ENCODE measurements at places on chromosomes 11 and 22.
A peak's percentile ranks its signal among the peaks of the same experiment; 100 is the strongest.

DNA sequence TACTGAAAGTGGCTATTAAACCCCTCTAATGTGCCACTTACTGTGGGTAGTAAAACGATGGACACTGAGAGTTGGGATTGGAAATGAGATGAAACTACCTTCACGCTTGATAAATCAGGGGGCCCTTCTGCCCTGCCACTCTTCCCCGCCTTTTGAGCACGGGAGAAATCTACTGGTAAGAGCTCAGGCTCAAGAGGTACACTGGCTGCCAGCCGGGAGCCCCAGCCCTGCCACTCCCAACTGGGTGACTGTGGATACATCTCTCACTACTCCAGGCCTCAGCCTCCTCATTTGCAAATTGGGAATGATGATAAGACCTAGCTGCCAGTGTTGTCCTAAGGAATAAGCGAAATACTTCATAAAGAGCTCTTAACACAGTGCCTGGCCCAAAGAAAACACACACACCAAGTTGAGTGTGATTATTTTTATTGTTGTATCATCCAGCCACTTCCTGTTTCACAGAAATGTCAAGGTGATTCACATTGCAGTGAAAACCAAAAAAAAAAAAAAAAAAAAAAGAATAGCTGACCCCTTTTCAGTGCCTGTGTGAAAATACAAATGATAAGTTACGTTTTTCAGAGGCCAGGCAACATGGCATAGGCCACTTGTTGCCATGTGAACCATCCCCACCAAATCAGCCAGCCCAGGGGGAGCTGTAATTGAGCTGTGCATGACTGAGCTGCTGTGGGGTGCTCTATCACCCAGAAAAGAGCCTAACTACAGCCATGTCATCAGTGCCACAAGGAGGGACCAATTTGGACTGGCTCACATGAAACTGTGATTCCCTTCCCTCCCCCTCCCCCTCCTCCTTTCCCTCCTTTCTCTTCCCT is 4.4 kb upstream of the ZNRD2 start:
- no peak for DNase-seq

DNA sequence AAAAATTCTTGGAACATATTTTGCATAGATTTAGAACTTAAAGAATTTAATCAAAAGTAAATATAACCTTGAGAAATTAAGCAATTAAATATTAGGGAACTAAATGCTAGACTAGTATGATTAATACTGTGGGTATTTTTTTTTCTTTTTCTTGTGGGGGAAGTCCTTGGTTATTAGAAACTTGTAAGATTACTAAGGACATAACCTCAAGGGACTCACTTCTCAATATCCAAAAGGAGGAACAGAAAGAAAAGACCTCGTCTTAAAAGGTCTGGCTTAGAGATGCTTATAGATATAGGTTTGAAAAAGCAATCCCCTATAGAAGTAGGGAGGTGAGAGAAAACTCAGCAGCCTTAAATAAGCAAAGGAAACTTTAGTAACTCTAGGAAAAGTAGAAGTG is 368.5 kb downstream of the INSC start:
- DNase-seq = no peak

DNA sequence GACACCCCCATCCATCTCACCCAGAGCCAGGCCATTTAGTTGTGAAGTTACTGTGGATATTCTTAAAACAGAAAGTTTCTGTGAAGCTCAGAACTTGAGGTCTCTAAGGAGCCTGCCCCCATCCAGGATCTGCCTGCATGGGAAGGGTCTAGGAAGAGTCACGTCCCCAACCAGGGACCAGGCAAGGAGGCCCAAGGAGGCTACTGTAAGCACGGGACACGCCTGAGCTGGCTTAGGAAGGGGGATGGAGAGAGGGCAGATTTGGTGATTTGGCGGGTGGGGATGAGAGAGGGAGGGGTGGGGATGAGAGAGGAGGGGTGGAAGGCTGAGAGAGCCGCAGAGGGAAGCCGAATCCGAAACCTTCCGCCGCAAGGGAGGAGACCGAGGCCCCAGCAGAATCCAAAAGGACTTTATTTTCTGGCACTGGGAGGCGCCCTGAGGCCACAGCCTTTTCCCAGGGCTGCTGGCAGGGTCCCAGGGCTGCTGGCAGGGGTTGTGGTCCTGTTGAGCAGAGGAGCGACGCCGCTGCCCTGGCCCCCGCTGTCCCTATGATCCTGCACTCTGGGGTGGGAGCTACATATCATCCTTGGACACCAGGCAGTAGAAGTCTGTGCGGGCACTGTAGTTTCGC is 9.4 kb downstream of the SIGIRR start:
- DNase-seq = no peak

GRCh38 chr11:67303132-67303834 is at the start of gene SSH3:
Gene SSH3, plus strand, starts transcription at chr11:67303530. Its CDS starts 96 bp downstream, at chr11:67303626.
- DNase-seq = peak; percentile 66

DNA sequence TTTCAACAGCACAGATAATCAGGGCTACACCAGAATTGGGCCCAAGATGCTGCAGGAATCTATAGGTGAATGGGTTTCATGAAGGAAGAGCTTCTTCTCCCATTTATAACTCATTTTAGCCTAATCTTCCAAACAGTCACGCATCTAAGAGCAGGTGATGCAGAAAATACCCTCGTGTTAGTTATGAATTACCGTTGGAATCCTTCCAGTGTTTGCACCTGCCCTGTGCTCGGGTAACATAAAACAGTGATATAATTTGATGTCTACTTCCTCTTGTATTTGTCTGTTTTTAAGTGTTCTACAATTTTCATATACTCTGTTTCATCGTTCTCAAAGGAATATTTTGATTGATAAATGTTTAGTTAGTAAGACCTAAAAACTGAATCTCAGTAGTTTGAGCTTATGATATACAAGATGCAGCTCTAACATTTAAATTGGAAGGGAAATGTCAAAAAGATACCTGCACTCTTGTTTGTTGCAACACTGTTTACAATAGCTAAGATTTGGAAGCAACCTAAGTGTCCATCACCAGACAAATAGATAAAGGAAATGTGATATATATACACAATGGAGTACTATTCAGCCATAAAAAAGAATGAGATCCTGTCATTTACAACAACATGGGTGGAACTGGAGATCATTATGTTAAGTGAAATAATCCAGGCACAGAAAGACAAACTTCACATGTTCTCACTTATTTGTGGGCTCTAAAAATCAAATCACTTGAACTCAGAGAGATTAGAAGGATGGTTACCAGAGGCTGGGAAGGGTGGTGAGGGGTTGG is 42.1 kb downstream of the PPARA start:
- no peak for DNase-seq

- no peak for DNase-seq
These were observed 441.2 kb upstream of the ANO3 start for GRCh38 chr11:25890626-25891260.

DNA sequence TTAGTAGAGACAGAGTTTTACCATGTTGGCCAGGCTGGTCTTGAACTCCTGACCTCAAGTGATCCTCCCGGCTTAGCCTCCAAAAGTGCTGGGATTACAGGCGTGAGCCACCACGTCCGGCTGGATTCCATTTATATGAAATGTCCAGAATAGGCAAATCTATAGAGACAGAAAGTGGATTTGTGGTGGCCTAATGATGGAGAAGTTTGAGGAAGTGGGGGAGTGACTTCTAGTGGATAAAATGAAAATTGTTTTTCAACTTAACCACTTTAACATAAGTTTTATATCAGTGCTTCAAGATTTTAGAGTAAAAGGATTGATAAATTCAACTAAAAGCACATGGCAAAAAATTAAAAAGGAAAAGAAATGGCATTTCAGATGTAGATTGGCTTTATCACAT is 66.2 kb downstream of the HIPK3 start:
- no peak for DNase-seq

GRCh38 chr11:58493676-58494075 is 14.2 kb downstream of the OR5B21 start:
- DNase-seq = no peak

- no peak for DNase-seq
These were observed 20.1 kb upstream of the SCGB1D1 start for GRCh38 chr11:62169935-62170334.

- no peak for DNase-seq
These were observed 35.2 kb upstream of the FIBIN start for GRCh38 chr11:26958702-26959049.

DNA sequence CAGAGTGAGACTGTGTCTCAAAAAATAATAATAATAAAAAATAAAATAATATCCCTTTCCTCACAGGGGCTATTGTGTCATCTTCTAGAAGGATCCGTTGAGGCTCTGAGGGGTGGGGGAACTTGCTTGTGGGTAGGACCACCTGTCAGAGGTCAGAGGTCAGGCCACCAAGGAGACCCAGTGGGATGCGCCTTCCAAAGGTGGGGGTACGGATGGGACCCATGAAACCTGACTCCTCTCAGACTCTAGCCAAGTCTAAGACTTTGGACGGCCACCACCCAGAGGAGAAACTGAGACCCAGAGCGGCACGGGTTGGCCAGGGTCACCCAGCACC is 367 bp upstream of the MMP11 start:
- DNase-seq = no peak

DNA sequence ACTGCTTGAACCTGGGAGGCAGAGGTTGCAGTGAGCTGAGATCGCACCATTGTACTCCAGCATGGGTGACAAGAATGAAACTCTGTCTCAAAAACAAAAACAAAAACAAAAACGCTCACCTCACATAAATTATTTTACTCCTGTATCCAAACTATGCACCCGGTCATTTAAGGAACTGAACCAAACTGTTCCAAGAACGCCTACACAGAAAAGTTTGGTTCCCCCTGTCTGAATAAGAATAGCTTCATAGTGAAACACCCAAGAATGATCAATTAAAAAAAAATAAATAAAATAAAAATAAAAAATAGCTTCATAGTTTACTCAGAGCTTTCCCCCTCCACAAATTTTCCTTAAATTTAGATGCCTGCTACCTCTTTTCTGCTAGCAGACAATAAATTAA is 13.7 kb downstream of the NUP98 start:
- DNase-seq = no peak

DNA sequence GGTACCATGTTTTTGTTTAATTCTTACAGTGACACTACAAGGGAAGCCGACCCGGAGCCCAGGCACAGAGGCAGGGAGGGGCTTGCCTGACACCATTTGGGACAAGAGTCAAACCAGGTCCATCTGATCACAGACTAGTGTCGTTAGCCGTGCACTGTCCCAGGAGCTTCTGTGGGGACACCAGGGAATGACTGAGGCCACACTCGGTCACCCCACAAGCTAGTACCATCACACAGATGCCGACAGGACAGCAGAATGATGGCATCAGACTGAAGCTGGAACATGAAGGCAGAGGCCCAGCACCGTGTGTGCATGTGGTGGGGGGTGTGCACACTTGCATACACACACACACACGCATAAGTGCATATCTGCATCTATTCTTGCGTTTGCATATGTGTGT is 61.5 kb upstream of the NECTIN1 start:
- no peak for DNase-seq

DNA sequence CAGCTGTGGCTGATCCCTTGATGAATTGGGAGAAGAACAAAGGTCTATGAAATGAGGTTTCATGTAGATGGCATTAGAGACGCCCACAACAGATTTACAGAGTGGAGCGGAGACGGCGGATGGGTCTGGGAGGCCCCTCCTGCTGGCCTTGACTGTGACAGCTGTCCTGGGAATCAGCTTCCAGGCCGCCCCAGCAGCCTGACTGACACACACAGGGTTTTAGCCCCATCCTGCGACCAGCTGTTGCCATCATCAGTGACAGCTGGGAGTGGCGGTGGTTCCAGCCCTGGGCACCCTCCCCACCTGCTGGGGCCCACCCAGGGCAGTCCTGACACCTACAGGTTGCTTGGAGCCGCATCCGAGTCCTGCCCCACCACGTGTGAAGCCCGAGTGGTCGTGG is 64.0 kb upstream of the PPP6R3 start:
- DNase-seq = peak; percentile 87

DNA sequence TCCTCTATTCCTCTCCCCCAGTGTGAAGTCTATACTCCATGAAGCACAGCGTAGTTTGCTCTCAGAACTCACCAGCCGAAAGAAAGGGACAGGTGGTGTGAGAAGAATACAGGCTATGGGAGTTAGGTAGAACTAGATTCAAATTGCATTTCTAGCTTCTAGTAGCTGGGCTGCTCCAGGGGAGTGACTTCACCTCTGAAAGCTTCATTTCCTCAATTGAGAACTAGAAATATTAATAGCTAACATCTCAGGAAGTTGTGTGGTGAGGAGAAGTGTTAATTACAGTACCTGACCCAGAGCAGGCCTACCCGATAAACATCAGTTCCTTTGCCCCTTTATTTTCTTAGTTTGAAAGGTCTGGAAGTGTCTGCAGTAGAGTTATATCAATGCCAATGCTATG is 484.7 kb upstream of the TENM4 start:
- DNase-seq = no peak

DNA sequence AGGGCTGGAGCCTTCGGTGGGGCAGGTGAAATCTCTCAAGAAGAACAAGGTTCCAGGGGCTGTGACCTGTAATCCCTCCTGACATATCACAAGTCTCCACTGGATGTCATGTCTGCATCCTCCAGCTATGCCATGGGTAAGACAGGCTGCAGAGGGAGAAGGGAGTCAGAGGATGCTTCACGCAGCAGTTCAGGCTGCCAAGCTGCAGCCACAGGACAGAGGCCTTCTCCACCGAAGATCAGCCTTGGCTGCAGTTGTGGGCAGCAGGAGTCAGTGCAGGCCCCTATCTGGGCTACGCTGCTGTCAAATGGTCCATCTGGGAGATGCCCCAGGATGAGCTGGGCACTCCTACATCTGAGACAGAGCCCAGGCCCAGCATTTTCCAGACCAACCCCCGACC is 25.0 kb downstream of the DKK3 start:
- no peak for DNase-seq

DNA sequence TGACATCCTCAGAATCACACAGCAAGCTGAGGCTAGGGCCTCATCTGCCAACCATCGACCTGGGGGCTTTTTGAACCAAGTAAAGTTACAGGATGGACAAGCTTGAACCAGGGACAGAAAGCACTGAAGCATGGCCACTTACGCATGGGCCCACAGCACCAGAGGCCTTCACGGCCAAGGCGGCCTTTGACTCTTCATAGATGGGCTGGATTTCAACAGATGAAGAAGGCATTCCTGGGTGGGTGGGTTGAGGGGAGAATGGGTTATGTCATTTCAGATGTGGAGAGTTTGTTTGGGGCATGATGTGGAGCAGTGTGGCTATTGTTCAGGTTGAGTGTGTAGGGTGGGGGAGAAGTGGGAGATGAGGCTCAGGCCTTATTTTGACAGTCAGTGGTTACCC is 60.2 kb downstream of the LRRC32 start:
- DNase-seq = no peak
